NCI-H226 (cell line): ENCODE measurements at places on chromosomes 7 and 10.

GRCh38 chr10:78436222-78436573 lies 402.5 kb downstream of the RPS24 start:
- DNase-seq: no peak

DNA sequence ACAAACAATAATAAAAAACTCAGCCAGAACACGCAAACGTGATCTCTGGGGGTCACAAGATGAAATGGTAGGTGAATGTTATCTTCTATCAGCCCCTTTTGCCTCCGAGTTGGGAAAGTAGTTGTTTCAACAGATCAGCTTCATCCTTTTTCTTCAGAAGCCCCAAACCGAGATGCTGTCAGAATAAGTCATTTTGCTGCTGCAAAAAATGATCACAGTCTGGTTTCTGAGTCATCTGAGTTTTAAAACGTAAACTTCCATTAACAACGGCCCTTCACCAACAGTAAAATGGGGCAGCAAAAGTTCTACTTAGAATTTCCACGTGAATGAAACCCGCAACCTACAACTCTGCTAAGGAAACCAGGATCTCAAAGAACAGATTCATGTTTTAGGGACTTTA lies 44.9 kb downstream of the JCAD start:
- DNase-seq: no peak

GRCh38 chr10:129624526-129624925 lies 157.5 kb downstream of the MGMT start:
- DNase-seq: no peak

- no peak for DNase-seq
Observed at GRCh38 chr10:70379581-70380176, 2.7 kb downstream of the LRRC20 start.

GRCh38 chr7:90877201-90877600 lies 281.1 kb downstream of the CDK14 start:
- DNase-seq: no peak

GRCh38 chr7:92404170-92404614 lies 43.1 kb upstream of the GATAD1 start:
- DNase-seq: no peak

DNA sequence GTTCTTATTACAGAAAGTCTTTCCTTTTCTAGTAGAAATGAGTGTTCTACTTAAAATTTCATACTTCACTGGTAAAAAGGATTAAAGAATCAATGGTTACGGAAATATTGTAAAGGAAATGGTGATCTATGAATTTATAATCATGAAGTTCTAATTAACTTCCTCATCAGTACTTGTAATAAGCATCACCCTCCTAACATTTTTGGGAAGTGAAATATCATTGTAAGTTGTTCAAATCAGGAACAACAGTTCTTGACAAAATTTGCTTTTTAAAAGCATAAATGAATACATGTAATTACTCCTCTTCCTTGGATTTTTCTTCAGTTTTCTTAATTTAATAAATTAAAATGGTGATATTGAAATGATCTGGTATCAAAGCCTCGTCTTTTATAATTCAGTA lies 5.6 kb upstream of the PCGF5 start:
- no peak for DNase-seq

DNA sequence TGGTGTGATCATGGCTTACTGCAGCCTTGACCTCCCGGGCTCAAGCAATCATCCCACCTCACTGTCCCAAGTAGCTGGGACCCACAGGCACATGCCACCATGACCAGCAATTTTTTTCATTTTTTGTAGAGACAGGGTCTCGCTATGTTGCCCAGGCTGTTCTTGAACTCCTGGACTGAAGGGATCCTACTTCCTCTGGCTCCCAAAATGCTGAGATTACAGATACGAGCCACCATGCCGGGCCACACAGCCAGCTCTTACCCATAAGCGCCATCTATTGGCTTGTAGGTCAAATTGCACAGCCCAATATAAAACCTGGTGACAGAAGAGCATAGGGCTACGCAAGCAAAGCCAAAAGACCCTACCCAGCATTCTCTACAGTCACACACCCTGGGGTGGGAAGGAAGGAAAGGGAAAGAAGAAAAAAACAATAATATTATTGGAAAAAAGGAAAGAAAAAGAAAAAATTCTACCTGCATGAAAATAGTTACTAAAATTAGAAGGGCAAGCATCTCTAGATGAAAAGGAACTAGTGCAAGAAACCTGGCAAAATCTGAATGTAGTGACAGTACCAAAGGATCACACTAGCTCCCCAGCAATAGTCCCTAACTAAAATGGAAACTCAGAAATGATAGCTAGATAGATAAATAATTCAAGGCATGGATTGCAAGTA lies 29.4 kb upstream of the AMPH start:
- DNase-seq: peak; percentile 43

DNA sequence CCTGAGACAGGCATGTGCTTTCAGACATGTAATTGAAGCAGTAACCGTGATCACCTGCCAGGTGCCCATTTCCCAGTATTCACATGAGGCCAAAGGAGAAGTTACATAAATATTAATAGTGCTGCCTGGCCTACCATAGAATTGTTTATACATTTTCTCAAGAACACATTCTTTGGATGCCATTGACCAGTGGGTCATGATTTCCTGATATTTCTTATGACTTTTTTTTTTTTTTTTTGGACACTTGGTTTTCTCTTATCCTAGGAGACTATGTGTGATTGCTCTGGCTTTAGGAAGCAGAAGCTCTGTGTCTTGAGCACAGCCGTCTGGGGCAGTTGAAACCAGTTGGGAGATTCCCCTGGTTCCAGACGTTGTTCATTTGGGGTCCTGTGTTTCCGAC lies 143.9 kb upstream of the NPS start:
- no peak for DNase-seq

GRCh38 chr7:1639532-1640175 lies 30.4 kb upstream of the ELFN1 start:
- DNase-seq: no peak

- no peak for DNase-seq
Observed at GRCh38 chr7:122316467-122317388, 12.2 kb upstream of the FEZF1 start.

DNA sequence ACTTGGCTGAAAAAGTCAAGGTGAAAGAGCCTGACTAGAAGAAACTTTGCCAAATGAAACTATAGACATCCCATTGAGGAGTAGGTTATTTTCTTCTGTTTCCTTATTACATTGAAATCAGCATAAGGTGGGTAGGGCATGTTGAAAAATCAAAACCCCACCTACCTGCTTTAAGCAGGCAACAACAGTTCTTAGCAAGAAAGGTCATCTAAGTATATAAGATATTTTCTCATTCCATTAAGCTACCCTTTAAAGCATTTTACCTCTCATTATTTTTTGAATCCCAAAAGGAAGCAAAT lies 30.8 kb downstream of the ACADSB start:
- DNase-seq: no peak

- DNase-seq: peak; percentile 7
Observed at GRCh38 chr10:99540657-99541531, 8.2 kb downstream of the NKX2-3 start.

DNA sequence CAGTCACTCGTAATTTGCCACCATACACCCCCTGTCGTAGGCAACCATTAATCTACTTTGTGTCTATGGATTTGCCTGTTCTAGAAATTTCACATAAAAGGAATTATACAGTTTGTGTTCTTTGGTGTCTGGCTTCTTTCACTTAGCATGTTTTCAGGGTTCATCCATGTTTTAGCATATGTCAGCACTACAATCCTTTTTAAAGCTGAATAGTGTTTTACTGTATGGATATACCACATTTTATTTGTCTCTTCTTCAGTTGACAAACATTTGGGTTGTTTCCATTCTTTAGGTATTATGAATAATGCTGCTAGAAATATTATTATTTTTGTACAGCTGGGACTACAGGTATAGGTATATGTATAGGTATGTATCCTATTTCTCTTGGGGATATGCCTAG lies 17.4 kb upstream of the SVIL start:
- DNase-seq: no peak
